ENCODE measurements at places on chromosomes 7 and 10.

DNA sequence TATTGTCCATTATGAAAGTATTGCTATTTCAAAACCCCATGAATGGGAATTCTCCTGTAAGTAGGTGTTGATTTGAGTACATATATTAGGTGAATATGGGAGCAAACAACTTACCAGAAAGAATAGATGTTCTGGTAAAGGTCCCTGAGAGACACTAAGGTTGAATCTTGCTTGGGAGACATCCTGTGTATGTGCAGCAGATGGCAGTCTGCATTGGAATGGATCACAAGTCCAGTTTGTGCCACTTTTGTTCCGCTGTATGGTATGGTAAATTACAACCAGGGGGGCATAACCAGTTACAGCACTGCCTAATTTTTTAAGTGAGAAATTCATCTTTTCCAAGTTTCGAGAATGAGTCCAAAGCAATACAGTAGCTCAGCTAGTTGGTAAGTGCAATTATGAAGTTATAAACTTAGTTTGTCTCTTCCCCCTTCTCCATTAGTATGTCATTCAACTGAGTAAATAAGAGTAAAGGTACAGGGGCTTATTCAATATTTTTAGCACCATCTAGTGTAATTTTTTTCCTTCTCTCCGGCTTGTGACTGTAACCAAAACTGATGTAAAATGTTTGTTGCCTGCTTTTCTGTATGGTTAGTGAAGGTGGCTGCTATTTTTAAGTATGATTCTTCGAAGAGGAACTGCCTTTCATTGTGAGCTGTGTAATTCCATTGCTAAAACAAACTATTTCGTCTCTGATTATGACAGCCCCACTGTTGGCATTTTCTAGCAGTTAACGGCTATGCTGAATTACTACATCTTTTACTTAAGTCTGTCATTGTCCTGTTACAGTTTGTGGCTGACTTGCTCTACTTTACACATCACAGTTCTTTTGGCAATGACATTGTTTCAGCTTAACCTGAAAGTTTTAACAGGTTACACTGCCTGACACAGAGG is 2.8 kb downstream of the MCU start:
- DNase-seq: peak; percentile 80

DNA sequence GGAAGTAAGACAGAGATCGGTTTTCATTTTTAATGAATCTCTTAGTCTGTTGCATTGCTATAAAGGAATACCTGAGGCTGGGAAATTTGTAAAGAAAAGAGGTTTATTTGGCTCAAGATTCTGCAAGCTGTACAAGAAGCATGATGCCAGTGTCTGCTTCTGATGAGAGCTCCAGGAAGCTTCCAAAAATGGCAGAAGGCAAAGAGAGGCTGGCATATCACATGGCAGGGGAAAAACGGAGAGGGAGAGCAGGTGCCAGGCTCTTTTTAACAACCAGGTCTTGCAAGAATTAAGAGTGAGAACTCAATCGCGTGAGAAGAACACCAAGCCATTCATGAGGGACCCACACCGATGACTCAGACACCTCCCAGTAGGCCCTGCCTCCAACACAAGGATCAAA is 125.0 kb upstream of the THSD7A start:
- no peak for DNase-seq

DNA sequence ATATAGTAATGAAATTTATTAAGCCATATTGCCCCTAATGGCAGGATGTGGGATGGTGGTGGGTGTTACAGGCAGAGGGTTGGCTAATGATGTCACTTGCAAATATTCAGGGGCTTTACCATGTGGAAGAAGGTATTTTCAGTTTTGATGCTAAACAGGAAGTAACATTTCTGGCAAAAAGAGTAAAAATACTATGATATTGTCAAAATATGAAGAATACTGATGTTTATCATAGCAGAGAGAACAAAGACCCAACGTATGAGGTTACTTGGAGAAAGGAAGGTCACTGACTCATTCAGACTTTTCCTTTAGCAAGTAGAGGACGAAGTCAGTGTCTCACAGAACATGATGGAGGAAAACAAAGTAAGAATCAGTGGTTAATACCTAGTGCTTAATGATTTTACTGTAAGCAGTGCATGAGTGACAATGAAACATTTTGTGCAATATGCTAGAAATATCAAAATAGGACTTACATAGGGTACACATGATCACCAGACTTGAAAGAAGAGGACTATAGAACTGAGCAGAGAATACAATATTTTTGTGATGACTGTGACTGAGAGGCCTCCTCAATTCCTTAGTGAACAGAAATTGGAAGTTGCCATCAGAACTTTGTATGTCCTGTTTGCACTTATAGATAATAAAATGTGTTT is 89.7 kb upstream of the STEAP4 start:
- peak; percentile 8 for DNase-seq

- DNase-seq: no peak
These were observed 213.1 kb downstream of the PHTF2 start for GRCh38 chr7:78011642-78012041.

DNA sequence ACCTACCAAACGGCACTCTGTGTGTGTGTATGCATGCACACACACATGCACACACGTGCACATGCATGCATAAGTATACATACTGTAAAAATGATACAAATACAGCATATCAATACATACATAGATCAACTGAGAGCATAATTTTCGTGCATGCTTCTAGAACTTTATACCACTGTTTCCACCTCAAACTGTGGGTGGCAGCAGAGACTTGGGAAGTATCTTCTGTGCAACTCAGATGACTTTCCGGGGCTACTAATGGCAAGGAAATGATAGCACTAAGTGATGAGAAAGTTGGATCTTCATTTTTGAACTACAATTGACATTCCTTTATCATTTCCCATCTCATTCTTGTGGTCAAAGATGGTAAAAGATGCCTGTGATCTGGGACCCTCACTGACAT is 570.7 kb downstream of the REEP3 start:
- DNase-seq: peak; percentile 22

DNA sequence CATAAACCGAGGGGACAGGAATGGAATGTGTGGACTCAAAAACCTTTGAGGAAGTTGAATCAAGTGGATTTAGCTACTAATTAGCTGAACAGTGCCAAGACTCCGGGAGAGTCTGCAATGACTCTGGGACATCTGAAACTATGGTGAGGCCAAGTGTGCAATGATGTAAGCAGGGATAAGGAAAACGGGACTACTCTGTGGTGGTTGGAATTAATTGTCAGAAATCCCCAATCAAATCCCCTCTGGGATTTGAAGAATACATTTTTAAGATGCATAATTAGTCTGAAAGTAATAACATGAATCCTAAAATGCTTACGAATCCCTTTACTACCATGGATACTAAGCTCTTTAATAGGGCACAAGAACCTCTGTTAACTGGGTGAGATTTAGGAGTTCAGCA is 602.8 kb downstream of the NRG3 start:
- DNase-seq: no peak

GRCh38 chr10:10092581-10092980 is 925.1 kb upstream of the CELF2 start:
- DNase-seq: no peak

DNA sequence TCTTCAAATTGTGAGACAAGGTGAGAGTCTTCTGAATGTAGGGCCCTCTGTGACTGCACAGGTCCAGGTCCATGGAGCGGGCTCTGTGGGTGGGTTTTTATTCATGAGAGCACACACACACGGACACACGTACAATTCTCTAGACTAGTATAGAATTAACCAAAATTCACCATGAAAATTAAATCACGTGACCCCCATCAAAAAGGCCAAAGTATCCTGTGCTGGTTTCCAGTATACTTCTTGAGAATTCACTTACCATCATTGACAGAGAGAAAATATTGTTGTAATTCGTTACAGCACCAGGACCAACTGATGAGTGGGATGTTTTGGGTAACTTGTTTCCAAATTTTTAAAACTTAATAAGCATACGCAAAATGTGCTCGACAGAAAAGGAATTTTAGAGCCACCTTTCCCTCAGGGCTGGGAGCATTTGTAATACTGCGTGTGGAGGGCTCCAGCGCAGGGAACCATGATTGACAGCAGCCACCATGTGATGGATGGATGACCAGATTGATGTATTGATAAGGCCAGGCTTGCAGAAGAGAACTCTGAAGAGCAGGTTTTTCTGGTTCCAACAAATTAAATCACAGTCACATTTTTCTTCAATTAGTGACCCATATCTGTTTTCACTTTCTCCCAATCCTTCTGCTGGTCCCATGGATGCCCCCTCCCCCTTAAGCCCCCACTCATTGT is 14.9 kb upstream of the DNTT start:
- DNase-seq: no peak

- DNase-seq: no peak
These were observed 683.9 kb downstream of the MAGI2 start for GRCh38 chr7:78769481-78770101.

DNA sequence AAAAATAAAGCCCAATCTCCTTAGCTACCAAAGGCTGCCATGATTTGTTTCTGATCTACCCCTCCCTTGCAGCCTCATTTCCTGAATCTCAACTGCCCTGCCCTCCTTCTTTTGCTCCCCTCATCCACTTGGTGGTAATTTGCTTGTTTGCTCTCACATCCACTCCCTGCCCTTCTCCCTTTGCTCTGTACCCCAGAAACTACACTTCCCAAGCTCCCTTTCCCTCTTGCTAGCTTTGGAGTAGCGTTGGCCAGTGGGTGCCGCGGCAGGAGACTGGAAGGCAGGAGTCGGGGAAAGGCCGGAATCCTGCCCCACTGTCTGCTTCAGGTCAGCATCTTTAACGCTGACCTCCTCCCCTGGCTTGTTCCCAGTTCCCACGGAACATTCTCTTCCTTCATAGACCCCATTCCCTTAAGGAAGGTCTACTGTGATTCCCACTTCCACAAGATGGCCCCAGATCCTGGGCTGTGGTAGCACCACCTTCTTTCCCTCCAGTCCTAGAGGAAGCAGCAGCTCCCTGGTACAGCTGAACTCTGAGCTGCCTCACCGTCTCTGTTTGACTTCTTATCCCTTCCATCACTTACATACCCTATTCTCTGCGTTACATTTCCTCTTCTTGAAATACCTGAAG is 79.1 kb downstream of the PIK3CG start:
- DNase-seq: no peak

GRCh38 chr10:126243971-126244370 is 144.3 kb downstream of the ADAM12 start:
- no peak for DNase-seq

- no peak for DNase-seq
These were observed 62.4 kb upstream of the EMX2 start for GRCh38 chr10:117480097-117480496.

GRCh38 chr7:55260676-55261385 is 104.3 kb upstream of the LANCL2 start:
- DNase-seq: no peak
